HT1080 (cell line): ENCODE measurements at places on chromosomes 2 and 18. TPM values are rescaled to one million over a fixed set of nuclear protein-coding genes. Genes with fewer than 3 reads are reported as not detected.

The CACNB4 gene
- 0.29 and 0.60 TPM in 2 replicates for total RNA-seq

The EML6 gene
- 1.6 and 1.8 TPM in 2 replicates for total RNA-seq

DNA sequence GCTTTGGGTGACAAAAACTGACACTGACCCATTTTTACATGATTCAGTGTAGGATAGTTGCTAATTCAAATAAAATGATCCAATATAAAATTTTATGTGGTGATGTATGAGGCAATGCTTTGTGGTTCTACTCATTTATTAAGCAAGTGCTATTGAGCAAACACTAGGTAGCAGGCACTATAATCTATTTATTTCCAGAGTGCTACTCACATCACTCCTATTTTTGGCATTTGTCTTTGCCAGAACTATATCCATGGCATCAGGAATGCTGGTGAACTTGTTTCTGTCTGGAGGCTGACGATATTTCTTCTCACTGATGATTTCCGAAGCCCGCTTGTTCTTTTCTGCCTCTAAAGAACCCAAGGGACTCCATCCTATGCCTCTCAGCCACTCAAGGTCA lies 84.3 kb downstream of the NEB start:
- no peak for DNase-seq

DNA sequence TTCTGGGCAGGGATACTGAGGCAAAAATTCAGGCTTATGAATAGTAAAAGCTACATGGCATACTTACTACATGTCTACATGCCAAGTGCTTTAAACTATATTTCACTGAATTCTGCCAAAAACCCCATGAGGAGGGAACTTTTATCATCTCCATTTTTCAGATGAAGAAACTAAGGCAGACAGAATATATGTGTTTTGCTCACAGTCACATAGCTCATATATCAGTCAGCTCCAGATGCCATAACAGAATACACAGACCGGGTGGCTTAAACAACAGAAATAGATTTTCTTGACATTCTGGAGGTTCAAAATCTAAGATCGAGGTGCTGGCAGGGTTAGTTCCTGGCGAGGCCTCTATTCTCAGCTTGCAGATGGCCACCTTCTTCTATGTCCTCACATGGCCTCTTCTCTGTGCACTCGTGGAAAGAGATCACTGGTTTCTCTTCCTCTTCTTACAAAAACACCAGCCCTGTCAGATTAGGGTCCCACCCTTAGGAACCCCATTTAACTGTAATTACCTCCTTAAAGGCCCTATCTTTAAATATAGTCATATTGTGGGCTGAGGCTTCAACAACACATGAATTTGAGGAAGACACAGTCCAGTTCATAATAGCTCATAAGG lies 27.1 kb upstream of the CREB1 start:
- DNase-seq = no peak

GRCh38 chr2:72148837-72149555 lies 1.3 kb upstream of the CYP26B1 start:
- DNase-seq = no peak

DNA sequence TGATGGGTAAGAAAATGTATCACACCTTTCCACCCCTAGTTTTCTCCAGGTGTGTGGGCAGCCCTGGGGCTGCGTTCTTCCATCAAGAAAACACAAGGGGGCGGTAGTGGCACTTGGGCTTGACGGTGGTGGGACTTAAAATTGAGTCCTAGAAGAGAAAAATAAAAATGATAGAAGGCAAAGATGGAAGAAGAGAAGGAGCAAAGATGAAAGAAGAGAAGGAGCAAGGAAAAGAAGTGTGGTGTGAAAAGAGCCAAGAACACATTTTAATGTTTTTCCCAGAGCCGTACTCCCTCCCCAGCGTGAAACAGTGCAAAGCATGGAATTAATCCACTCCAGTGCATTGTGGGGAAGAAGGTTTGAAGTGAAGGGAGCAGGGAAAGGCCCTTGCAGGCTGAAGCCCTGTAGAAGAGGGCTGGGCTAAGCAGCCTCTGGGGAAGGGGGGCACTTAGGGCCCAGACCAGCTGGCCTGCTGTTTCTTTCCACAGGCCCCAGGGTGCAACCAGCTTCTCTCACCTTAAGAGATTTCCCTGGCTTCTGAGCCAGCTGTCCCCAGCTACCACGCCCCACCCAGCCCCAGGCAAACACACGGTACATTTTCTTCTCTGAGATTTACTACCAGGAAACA lies 256.8 kb downstream of the RNF152 start:
- DNase-seq = peak; percentile 34
